ENCODE measurements at places on chromosomes 5 and 9.

DNA sequence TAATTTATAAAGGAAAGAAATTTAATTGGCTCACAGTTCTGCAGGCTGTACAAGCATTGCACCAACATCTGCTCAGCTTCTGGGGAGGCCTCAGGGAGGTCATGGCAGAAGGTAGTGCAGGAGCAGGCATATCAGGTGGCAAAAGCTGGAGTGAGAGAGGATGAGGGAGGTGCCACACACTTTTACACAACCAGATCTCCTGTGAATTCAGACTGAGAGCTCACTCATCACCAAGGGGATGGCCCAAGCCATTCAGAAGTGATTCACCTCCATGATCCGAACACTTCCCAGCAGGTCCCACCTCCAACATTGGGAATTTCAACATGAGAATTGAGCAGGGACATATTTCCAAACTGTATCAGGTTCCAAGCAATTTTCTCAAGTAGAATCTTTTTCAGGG, 84.7 kb upstream of the BRINP1 start:
- DNase-seq = no peak

DNA sequence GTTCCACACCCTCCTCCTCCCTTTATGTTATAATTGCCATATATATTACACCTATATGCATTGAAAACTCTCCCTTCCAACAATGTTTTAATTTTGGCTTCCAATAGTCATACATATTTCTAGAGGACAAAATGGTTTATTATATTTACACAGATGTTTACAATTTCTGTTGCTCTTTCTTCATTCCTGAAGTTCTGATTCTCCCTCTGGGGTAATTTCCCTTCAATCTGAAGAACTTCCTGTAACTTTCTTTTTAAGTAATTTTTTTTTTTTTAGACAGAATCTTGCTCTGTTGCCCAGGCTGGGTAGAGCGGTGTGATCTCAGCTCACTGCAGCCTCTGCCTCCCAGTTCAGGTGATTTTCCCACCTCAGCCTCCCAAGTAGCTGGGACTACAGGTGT, 173.0 kb upstream of the MAP1B start:
- DNase-seq = no peak

DNA sequence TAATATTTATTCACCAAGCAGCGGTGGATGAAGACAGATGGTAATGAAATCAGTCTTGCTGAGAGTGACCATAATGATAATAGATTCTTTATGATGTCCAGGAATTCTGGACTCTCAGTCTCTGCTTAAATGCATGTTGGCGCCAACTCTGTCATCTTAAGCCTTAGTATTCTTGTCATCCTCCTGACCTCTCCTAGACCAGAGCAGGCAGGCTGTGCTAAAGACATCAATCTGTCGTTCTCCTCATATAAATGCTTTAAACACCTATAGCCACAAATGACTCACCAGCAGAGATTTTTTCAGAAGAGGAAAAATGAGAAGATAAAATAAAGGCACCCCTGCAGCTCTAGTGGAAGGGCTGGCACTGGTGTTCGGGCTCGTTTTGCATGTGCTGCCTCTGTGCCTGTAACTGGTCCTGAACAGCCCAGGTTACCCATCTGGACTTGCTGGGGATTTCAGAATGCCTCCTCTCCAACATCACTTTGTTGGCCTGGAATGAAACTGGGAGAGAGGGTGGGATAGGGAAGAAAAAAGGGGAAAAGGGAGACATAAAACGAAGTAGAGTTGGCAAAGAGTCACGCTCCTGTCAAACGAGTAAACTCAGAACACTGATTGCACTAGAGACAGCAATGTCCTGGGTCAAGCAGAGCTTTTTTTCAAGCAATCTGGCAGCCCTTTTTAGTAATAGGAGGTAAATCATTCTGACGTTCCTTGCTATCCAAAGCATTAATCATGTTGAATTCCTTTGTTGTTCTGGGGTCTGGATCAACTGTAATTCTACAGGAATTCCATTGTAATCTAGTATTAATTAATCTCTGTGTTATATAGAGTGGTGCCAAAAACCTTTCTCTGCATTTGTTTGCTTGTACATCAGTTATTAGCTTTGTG, 195.5 kb upstream of the CLINT1 start:
- DNase-seq = no peak

GRCh38 chr9:107637421-107638420, 148.2 kb upstream of the KLF4 start:
- no peak for DNase-seq

DNA sequence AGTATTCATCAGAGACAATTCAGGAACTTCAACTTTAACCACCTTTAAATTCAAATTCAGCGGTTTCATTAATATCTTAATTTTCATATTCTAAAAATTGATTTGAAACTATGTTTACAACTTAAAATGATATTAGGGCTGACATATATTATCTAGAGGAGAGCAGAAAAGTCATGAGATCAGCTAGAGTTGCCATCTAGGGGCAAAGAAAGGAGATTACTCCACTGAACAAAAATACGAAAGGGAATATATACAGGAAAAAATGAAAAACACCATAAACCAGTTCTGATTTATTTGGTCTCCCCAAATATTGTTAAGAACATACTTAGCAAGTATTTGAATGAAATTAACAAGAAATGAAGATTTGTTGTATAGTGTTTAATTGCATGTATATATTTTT, 946.3 kb downstream of the DTWD2 start:
- DNase-seq = no peak

- no peak for DNase-seq
Observed at GRCh38 chr5:38650946-38651345, 94.5 kb upstream of the LIFR start.

DNA sequence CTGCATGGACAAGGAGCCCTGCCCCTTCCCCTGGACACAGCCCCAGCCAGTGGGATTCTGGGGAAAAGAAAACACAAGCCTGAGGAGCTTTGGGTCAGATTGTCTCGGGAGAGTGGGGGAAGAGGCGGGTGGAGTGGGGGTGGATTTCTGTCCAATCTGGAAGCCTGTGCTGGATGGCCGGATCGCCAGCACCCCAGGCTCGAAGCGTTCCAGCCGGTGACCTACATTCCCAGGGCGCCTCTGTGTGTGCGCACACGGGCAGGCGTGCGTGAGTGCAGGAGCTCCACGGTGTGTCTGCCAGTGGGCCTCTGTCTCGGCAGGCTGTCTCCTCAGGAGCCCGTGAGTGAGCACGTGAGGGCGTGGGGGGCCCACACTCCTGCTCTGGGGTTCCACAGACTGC, 74.3 kb upstream of the DAB2IP start:
- no peak for DNase-seq

DNA sequence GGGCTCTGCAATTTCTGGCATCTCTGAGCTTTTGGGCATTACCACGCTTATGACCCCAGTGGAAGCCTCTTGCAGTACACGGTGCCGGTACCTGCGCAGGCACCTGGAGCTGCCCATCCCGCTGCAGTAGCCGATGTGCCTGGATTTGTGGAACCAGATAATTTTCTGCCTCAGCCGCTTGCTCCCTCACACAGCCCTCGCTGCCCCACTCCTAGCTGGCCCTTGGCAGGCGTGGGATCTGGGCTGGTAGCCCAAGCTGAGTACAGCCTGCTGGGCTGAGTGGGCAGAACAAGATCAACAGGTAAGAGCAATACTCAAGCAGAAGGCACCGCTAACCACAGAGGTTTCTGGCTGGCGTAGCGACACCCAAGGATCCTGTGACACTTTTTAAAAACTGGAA, 1808.8 kb upstream of the ACO1 start:
- DNase-seq = no peak

- no peak for DNase-seq
Observed at GRCh38 chr9:125694478-125694877, 12.5 kb downstream of the MAPKAP1 start.

- no peak for DNase-seq
Observed at GRCh38 chr5:176629853-176630680, at the start of the genes EIF4E1B and SNCB. Gene EIF4E1B, plus strand, starts transcription at chr5:176630675. Its CDS starts 12,113 bp downstream, at chr5:176642788. Gene SNCB, minus strand, starts transcription at chr5:176630534. Its CDS starts 880 bp downstream, at chr5:176629654.

DNA sequence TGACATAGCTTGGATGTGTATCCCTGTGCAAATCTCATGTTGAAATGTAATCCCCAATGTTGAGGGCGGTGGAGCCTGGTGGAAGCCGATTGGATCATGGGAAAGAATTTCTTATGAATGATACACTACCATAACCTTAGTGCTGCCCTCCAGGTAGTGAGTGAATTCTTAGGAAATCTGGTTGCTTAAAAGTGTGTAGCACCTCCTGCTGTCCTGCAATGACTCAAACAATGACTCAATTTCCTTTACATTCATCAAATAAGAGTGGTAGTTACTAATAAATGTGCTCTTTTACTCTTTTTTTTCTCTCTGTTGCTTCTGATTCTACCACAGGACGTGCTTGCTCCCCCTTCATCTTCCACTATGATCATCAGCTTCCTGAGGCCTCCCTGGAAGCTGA, 1696.0 kb upstream of the CDH9 start:
- DNase-seq = no peak

DNA sequence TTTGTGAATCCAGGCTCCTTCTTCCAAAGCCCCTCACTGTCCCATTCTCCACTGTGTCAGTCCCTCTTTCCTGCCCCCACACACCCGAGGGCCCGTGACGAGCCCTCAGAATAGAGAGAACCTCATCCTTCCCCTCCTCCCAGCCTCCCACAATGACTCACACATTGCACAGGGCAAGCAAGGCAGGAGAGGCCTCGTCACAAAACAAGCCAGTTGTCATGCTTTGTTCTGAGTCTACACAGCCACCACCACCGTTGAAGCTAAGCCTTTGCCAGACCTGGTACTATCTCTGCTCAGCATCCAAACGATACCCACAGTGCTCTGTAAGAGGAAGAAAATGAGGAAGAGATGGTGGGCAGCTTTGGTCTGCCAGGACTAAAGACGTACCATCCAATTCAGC, 142.2 kb upstream of the ZNF366 start:
- DNase-seq = no peak

GRCh38 chr9:109600142-109600541, 102.0 kb upstream of the PTPN3 start:
- no peak for DNase-seq

DNA sequence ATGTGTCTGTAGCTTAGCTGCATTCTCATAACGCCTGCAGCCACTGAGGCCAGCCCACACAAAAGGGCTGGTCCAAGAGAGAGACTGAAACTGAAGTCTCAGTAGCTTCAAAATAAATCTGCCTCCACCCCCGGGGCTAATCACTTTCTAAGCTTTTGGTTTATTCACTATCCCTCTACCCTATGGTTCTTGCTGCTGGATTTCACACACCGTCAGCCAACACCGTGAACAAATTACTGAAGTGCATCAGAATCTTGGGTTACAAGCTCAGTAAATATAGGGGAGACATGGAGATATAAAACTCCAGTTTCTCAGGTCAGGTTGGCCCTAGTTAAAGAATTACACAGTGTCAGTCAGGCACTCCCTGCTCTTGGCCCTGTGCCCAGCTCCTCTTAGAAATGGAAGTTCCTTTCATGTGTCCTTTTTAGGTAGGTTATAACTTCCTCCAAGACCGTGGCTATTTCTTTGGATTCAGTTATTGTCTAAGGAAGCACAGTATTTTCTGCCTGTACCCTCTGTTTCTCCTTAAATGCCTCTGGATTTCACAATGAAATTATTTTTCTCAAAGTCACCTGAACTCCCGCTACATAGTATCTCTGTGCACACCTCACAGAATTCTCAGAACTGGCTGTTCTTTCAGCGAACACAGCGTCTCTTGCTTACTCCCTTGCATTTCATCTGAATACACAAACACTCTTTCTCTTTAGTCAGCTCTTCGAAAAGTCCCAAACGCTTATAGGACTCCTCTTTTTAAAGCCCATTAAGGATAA, 112.5 kb downstream of the FAM174A start:
- DNase-seq = no peak

GRCh38 chr9:121537283-121537682, 37.6 kb upstream of the GGTA1 start:
- DNase-seq = no peak

GRCh38 chr9:84266087-84266561, 74.4 kb downstream of the SLC28A3 start:
- DNase-seq = no peak

DNA sequence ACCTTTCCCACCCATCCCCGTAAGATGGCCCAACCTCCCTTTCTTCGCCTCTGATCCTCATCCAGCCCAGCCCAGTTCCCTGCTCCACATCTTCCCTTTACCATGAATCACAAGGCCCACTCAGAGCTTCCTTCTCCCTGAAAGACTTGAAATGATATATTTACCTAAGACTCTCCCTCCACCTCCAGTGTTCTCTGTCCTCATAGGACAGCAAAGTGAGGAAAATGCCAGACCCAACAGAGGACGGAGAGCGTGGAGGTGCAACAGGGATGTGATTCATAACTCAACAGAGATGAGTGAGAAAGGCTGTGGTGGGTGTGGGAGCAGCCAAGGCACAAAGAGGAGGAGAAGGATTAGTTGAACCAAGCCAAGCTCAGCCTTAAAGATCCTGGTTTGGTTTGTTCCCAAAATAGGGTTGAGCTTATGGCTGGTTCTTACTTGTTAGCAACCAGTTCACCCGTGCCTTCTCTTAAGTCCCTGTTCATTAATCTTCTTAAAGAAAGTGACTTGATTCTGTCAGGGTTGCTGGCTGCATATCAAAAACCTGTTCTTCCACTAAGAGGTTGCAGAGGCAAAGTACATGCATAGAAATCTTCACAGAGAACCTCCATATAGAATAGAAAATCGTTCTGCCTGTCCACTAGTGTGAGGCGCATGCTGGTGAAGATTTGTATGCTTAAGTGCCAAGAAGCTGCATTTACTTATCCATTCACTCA, 183.2 kb downstream of the ACTL7B start:
- no peak for DNase-seq

DNA sequence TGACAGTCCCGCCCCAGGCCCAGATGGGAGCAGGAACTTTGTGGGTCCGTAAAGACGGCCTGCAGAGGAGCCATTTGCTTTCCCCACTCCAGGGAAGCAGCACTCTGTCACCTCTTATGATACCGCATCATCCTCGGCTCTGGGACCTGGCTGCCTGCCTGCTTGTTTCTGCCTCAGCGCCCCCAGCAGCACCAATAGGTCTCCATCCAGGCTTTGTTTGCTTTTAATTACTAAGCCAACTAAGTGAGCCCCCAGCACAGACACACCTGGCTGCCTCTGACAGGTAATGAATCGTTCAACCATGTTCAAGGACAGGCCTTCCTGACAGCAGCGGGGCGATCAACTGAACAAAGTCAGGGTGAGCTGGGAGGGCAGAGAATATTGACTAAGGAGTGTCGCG, 141.4 kb downstream of the C5orf15 start:
- DNase-seq = no peak

DNA sequence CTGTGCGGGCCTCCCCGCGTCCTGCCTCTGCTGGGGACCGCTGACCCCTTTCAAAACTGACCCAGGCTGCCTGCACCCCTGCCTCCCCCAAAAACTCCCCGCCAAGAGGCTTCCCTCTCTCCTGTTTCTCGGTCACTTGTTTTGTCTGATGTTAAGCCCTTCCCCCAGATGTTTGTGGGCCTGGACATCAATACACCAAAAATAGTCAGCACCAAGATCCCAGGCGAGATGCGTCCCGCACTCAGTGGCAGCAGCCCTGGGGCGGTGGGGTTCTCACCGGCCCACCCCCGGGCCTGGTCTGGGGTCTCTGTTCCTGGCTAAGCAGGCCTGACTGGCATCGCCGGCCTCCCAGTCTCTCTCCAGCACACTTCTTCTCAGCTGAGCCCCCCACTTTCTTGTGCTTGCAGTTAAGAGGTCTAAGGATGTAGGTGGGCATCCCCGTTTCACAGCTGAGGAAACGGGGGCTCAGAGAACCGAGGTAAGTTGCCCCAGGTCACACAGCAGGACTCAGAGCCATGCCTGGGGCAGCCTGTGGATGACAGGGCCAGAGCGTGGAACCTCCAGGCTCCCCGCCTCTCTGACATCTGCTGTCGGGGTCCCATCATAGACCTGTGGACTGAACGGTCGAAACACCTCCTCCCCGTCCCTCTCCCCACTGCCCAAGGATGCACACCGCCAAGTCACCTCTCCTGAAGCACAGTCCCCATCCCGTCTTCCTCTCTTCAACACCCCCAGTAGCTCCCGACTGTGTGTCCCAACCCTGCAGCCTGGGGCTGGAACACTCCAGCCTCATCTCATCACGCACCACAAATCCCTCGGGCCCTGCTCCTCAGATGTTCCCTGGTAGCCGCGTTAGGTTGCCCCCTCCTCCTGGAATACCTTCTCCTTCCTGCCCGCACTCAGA, 16.8 kb downstream of the FIBCD1 start:
- no peak for DNase-seq

Measured in stimulated activated CD8-positive, alpha-beta memory T cell treated with anti-CD3 and anti-CD28 coated beads, Interleukin-7, amount 100 ng/mL, for 48 hours (primary cell).